Activated naive CD8-positive, alpha-beta T cell treated with anti-CD3 and anti-CD28 coated beads, Interleukin-2, amount 50 U/mL, for 16 hours (primary cell): ENCODE measurements at places on chromosomes 6 and 20.
A peak's percentile ranks its signal among the peaks of the same experiment; 100 is the strongest.

DNA sequence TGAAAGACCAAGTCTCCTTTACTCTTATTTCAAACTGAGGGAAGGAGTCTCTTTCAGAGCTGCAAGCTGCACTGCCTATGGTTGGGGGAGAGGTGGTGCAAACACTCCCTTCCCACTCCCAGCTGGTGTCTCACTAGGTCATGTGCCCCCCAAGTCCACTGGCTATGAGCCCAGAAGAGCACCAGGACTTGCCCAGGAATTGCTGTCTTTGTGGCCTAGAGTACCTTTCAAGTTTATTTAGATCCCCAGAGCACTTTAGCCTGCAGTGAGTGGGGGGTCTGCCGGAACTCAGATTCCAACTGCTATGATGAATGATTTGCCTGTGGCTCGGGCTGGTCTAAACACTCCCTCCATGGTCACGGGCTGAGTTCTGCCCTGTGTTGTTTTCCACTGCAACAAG is 192.6 kb upstream of the CITED2 start:
- no peak for DNase-seq

- DNase-seq: no peak
Observed at GRCh38 chr6:156948807-156949206, 171.6 kb downstream of the ARID1B start.

DNA sequence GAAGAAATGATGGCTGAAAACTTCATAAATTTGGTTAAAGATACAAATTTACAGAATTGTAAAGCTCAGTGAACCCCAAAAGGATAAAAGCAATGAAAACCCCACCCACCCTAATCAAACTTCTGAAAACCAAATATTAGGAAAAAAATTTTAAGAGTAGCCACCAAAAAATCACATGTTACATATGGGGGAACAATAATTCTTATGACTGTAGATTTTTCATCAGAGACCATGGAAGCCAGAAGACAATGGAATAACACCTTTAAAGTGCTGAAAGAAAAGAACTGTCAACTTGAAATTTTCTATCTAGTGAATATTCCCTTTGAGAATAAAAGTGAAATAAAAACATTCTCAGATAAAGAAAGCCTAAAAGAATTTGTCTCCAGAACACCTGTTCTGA is 24.4 kb downstream of the PROCR start:
- DNase-seq: no peak

DNA sequence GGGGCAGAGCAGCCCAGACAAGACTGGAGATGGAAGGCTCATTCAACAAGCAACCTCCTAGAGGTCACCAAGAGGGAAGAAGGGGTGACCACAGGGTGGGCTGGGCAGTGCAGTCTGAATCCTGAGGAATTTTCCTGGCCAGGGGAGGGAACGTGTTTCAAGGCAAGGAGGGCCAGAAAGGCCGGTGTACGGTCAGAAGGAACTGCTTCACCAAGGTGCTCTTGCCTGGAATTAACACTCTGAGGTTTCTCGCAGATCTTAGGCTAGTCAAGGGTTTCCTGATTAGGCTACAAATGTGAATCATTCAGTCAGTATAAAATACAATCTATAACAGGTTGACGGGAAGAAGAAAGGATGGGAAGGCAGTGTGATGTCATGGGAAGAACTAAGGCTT is 199.3 kb downstream of the LRFN2 start:
- DNase-seq: no peak

DNA sequence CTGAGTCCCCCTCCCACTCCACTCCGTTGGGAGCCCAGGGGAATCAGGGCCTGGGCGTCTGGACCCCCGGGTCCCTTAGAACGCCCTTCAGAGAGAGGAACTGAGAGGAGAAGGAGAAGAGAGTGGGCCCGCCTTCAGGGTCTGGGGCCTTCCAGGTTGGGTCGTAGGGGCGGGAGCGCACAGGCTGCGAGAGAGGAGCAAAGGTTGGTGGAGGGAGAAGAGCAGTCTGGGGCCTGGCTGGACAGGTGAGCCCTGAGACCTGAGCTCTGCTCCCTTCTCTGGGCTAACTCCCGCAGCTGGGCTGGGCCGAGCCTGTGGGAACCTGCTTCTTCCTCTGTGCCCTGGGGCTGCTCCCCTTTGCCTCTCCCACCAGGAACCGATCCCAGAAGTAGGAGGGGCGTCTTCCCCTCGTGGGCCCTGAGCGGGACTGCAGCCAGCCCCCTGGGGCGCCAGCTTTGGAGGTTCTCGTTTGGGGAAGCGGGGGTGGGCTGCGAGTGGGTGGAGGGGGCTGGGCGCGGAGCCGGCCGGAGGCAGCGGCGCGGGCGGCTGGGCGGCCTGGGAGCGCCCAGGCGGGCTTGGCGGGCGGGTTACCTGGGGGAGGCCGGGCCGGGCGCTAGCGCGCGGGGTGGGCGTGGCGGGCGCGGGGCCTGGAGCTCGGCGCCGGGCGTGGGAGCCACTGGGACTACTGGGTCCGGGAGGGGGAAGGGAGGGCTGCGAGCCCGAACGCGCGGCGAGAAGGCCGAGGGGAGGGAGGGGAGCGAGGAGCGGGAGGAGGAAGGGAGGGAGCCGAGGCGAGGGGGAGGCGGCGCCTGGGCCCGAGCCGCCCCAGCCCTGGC is at the start of gene DDR1:
DDR1 (plus strand) TSS at position 835 of the 836 bp plus-strand sequence. CDS start 4,211 bp downstream, outside the sequence.
- no peak for DNase-seq

- DNase-seq: no peak
Observed at GRCh38 chr20:35395728-35396127, 16.0 kb downstream of the UQCC1 start.

GRCh38 chr6:2738373-2738979 is 12.2 kb downstream of the MYLK4 start:
- peak; percentile 4 for DNase-seq

DNA sequence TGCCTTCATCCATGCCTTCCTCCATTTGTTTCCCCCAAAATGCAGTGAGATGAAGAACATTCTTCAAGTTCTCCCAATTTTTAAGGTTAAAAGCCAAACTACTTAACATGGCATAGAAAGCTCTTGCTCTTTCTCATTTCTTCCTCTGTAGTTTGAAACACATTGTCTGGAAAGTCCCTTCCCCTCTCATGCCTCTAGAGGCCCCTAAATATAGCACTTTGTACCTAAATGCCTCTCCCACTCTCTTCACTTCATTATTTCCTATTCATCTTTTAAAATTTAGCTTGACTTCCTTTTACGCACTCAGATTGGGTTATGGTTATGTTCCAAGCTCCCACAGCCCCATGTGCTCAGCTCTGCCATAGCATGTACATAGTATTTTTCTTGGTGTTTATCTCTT is 389.3 kb downstream of the HDGFL1 start:
- DNase-seq: no peak

DNA sequence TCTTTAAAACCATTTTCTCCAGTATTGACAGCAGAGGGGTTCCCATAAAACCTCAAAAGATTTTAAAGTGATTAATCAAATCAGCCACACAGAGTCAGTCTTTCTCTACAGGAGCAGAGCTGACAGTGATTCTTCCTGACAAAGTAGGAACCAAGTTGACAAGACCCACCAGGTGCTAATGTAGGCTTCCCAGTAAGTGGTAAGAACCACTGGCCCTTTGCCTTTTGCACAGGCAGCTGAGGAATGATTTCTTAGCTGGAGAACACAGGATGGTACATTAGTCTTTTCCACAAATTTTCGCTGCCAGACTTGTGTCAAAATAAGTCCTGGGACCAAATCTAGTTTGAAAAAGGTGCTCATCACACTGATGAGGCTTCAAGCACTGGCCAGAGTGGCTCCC is 95.8 kb downstream of the ARMC2 start:
- no peak for DNase-seq

GRCh38 chr6:170296746-170297575 is 6.1 kb upstream of the DLL1 start:
- DNase-seq: no peak

DNA sequence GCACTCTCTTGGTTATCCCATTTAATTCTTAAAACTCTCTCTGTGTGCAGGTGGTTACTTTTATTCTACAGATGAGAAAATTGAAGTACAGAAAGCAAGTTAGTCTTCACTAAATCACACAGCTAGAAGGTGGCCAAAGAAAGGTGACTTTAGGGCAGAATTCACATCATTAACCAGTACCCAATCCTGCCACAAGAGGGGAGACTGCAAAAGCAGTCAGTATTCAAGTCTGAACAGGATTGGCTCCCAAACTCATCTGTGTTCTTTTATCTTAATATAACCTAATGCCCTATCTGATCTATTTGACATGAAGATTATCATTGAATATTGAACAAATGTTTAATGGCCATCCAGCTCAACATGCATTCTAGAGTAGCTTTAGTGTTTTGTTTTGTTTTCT is 225.3 kb upstream of the FAM83B start:
- DNase-seq: no peak

- DNase-seq: no peak
Observed at GRCh38 chr6:158356586-158357546, 44.6 kb downstream of the TULP4 start.

GRCh38 chr6:111870051-111870741 is 3.1 kb downstream of the FYN start:
- DNase-seq: no peak

DNA sequence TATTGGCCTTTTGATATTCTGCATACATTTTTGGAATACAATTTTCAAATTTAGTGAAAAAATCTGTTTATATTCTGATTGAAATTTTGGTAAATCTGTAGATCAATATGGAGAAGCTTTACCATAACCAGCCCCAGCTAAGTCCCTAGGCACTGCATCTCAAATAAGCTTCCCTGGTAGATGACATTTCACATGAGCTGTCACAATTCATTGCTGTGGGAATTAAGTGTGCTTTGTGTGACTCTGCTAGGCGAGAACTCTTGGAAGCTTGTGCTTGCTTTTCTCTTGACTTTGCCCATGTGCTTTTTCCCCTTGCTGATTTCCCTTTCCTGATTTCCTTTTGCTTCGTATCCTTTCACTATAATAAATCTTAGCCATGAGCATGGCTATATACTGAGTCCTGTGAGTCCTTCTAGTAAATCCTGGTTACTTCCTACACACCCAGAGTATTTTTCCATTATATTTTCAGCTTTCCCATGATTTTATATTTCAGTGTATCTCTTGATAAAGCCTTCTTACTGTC is 166.5 kb upstream of the MMS22L start:
- DNase-seq: no peak

DNA sequence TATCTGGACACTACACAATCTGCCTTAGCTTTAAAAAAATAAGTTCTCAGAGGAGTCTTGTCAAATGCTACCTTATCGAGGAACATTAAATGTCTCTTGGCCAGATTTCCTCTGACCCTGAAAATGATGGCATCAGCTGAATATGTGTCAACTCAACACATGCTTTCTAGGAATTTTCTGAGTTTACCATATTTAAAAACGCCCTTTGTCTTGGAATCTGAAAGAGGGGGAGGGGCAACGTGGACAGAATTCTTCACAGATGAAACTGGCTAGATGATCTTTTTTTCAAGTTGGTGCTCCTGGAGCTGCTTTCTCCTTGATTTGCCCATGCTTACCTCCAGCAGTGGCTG is 5.1 kb downstream of the SOX4 start:
- no peak for DNase-seq

GRCh38 chr6:16244869-16245451 is 6.6 kb downstream of the GMPR start:
- DNase-seq: no peak

DNA sequence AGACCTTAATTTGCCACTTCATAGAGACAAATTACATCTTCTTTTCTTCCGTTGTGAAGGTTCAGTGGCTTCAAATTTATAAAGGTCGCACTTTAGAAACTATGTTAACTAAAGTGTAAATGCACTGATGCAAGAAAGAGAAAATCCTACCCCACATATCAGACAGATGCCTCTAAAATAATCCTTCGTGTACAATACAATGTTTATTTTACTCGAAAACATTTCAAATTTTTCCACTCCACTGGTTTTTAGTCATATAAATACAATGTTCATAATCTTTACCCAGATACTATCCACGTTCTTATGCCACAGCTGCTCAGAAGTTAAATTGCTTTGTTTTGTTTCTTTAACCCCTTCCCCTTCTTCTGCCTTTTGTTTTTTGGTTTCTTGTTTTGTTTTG is 140.3 kb upstream of the LAMP5 start:
- DNase-seq: no peak

DNA sequence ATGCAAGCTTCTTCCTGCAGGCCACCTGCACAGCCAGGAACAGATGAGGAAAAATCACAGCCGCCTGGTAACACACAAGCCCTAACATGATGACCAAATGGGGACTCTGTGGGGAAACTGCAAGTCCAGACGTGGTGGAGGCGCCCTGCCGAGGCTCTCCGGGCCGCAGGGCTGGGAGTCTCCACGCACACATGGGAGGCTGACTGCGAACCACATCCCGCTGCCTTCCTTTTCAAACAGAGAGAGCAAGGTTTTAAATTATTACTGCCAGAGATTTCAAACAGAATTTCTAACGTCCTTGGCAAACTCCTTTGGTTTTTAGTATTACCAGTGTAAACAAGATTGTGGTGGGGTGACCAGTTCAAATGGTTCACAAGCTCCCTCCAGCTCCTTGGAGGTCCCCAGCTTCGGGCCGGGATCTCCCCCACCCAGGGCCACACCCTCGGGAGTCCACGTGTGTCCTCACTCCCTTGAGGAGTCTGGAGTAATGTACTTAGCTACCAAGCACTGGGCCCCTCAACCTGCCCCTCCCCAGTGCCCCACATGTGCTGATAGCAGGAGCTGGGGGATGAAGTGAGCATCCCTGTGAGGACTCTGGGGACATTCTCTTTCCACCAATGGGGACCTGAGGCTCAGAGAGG is 252.7 kb downstream of the TAF4 start:
- no peak for DNase-seq

GRCh38 chr6:107079429-107079828 is 35.9 kb downstream of the BEND3 start:
- no peak for DNase-seq

DNA sequence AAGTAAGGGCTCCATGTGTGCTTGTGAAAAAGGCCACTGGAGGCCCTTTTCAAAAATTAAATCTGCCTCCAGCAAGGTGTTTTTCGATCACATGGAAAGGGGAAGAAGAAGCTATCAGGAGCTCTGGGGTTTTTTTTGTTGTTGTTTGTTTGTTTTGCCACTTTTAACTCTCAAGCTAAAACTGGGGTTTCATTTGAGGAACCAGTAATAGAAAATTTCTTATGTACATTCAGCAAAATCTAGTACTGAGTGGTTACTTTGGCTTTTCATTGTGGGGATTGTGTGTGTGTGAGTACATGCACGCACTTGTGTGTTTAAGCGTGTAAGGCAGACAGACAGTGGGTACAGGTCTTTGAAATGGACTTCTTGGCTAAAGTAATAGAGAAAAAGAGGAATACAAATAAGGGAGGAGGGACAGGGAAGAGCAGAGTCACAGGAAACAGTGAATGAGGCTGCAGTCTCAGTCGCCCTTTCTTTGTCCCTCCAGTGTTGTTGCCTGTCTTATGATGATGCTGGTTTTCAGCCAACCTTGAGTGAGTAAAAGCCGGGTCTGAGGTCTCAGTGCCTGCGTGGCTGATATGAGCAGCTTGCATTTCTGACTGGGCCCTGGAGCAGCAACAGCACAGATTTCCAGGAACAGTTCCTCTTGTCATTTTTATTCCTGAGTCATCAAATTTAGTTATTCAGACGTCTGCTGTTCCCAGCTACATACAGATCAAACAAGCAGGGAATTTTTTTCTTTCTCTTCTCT is 26.2 kb downstream of the SLC16A10 start:
- DNase-seq: peak; percentile 13

GRCh38 chr6:105618247-105618646 is 215.4 kb upstream of the PREP start:
- no peak for DNase-seq
